ENCODE measurements at places on chromosomes 4 and X.

GRCh38 chr4:88012647-88013046, 5.2 kb downstream of the PKD2 start:
- DNase-seq: peak; percentile 46

- no peak for DNase-seq
Observed at GRCh38 chrX:101823236-101823635, 108.6 kb downstream of the ZMAT1 start.

GRCh38 chrX:123291623-123292022, 107.5 kb downstream of the GRIA3 start:
- no peak for DNase-seq

DNA sequence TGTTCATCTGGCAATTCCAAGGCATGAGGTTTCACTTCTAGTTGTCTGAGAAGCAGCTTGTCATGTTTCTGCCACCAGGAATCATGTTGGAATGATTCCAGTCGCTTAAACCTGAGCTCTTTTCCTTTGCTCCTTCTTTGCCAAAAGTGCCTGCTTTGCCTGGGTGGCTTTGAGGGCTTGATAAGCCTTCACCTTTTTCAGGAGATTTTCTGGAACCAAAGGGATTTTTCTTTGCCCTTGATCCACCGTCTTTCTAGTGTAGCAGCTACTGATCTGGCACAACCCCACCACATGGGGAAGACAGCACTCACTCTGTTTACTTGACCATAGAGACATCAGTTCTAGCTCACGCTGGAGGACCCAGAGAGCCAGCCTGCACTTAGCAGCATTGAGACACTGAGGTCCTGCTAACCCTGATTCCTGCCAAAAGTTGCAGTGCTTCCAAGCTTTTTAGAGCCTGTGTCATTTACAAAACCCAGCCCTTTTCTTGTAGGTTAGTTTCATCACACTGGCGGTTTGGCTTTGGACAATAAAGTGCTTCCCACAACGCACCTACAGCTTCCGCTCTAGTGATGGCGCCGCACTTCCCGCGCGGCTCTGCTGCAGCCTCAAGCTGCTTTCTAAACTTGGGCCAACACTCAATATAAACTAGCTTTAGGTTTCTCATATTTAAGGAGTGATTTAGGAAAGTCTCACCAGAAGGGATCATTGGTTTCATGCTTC, 7.3 kb upstream of the CCNI start:
- no peak for DNase-seq

- no peak for DNase-seq
Observed at GRCh38 chr4:73895201-73896175, 26.3 kb downstream of the CXCL1 start.

DNA sequence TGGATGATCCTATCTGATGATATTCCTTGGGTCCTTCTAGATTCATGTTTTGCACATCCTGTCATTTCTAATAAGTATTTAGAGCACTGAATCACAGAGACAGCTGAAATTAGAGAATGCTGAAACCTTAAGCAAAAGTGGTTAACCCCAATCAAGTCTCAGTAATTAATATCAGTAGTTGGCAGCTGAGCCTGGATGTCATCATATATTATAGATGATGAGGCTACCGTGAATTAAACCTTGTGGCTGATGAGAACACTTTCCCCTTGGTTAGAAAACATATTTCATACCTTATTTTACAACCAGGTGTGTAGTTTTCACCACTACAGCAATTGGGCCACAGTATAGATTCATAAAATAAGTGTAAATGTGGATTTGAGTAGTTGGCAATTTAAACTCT, 499.0 kb downstream of the PDGFC start:
- DNase-seq: no peak

GRCh38 chr4:26148927-26149326, 171.9 kb upstream of the RBPJ start:
- no peak for DNase-seq

DNA sequence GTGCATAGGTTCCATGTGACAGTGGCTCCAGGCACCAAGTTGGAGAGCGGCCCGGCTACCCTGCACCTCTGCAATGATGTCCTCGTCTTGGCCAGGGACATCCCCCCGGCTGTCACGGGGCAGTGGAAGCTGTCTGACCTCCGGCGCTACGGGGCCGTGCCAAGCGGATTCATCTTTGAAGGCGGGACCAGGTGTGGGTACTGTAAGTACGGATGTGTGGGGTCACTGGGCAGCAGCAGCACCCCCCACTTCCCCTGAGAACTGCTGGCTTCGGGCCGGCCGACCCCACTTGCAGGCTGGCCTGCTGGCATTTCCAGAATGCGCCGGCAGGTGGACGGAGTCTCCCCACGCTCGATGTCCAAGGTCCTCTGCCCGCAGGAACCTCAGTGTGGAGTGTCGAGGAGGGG, 13.2 kb downstream of the DOK7 start:
- DNase-seq: no peak

GRCh38 chr4:159368320-159368719, 265.4 kb downstream of the RAPGEF2 start:
- no peak for DNase-seq

GRCh38 chr4:151165205-151166000, 66.0 kb downstream of the RPS3A start:
- no peak for DNase-seq

GRCh38 chrX:19791562-19791961, 95.8 kb downstream of the SH3KBP1 start:
- DNase-seq: no peak

- DNase-seq: no peak
Observed at GRCh38 chr4:103424853-103425252, 226.7 kb upstream of the CENPE start.

- no peak for DNase-seq
Observed at GRCh38 chr4:174517502-174518445, 4.5 kb downstream of the HPGD start.

- DNase-seq: no peak
Observed at GRCh38 chrX:19870206-19870605, 17.2 kb downstream of the SH3KBP1 start.

GRCh38 chr4:159977907-159978617, 875.2 kb downstream of the RAPGEF2 start:
- no peak for DNase-seq

DNA sequence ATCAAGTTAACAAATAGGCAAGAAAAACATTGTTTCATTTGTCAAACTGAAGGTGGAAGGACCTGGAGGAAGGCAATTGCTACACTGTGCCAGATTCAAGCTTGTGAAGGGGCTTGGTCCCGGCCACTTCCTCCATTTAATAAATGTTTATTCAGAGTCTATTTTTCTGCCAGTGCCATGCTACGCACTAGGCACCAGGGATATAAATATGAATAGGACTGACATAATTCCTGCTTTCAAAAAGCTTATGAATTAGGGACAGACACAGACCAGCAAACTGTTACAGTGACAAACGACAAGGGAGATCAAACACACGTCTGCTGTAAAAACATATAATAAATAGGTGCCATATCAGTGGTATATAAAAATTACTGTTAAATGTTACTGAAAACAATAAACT, 571 bp downstream of the TLR6 start:
- no peak for DNase-seq

GRCh38 chr4:87069037-87069742, 134.4 kb downstream of the AFF1 start:
- DNase-seq: no peak

GRCh38 chr4:189786447-189786846, 154.2 kb upstream of the FRG1 start:
- DNase-seq: no peak

DNA sequence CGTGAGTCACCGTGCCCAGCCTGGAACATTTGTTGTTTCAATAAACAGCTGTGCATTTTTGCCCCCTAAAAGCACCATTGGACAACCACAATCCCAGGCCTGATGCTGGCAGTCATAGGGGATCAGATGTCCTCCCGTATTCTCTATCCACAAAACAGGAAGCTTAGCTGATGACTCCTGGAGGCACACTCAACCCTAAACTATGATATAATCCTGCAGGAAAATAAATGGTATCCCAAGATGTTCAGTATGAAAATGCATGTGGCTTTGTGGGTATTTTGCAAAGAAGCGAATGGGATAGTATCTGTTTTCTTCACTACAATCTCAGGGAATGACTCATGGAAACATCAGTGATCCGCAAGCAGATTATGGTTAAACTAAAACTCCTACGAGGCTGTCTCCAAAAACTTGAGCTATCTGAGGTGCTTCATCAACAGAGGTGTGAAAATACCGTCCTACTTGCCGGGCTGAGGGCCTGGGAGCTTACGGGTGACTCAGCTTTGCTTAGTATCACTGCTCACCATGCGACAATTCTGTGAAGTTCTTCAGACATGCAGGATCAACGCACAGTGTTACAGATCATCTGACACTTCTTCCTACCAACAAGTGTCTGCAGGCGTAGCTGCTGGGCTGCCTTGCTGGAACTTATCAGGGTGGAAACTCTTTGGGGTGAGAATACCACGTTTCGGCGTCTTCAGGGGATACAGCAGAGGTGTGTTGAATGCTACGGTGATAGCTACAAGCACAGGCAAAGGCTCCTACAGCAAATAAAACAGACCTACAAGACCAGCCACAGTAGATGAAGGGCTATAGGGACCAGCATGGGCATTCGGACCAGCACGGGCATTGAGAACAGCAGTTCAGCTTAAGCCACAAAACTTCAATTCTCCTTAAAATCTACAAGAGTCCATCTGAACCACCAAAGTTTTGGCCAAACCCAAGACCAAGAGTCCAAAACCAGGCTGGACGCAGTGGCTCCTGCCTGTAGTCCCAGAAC, 148.5 kb downstream of the DHRSX start:
- no peak for DNase-seq

GRCh38 chrX:46456125-46456922, 88.9 kb downstream of the ZNF674 start:
- no peak for DNase-seq

DNA sequence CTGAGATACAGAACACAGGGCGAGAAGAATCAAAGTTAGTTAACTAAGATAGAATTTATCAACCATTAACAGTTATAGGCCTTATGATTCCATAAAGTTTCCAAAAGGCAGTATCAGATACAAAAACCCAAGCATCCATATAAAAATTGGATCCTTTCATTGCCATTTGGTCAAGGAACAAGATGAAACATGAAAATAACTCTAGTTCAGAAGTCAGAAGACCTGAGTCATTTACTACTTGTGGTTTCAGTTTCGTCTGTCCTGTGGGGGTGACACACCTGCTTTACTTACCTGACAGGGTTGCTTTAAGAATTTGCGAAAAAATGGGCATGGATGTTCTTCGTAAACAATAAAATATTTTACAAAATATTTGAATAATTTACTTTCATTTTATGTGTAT, 130.8 kb downstream of the ANAPC10 start:
- no peak for DNase-seq

DNA sequence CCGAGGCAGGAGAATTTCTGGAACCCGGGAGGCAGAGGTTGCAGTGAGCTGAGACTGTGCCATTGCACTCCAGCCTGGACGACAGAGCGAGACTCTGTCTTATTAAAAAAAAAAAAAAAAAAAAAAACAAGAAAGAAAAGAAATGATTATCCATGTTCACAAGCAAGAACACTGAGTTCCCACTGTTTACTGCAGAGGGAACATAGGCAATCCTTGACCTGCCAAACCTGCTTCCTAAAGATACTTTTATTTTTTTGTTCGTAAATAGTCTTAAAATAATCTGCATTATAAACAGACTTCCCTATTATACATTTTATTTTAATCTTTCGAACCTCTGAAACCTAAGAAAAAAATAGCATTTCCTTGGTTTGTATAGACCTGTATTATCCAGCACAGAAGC, 50.6 kb upstream of the TBC1D14 start:
- DNase-seq: no peak

DNA sequence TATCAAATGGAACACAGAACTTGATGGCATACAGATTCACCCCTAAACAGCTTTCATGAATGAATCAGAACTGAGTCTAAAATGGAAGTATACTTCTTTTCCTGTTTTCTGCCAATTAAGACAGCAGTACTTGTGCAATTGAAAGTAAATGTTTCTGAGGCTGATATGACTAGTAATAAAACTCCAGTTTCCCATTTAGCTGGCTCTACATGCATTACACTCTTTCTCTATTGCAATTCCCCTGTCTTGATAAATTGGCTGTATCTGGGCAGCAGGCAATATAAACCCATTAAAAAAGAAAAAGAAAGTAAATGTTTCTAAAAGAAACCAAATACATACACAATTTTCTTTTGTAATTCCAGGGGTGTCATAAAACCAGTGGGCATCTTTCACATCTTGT, 4.6 kb downstream of the NOA1 start:
- DNase-seq: no peak

DNA sequence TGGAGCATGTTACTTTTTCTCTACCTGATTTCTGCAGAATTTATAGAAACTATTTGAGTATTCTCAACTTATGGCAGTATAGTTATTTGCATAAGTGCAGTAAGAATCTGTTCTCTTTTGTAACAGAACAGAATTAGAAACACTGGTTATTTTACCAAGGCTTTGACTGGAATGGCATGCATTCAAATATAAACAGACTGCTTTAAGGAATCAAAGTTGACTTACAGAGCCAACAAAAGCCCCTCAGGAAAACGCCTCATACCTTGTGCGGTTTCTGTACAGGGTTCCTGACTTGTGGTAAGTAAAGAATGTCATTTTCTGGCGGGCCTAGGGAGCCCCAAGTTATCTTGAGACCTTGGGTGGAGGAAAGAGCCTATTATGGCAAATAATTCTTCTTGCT, 97.1 kb downstream of the GPR143 start:
- no peak for DNase-seq

DNA sequence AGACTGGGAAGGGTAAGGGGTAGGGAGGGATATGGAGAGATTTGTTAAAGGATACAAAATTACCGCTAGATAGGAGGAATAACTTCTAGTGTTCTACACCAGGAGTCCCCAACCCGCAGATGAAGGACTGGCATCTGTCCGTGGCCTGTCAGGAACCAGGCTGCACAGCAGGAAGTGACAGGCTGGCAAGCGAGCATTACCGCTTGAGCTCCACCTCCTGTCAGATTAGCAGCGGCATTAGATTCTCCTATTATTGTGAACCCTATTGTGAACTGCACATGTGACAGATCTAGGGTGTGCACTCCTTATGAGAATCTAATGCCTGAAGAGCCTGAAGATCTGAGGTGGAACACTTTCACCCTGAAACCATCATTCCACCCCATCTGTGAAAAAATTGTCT, 27.9 kb upstream of the BBS7 start:
- DNase-seq: no peak

DNA sequence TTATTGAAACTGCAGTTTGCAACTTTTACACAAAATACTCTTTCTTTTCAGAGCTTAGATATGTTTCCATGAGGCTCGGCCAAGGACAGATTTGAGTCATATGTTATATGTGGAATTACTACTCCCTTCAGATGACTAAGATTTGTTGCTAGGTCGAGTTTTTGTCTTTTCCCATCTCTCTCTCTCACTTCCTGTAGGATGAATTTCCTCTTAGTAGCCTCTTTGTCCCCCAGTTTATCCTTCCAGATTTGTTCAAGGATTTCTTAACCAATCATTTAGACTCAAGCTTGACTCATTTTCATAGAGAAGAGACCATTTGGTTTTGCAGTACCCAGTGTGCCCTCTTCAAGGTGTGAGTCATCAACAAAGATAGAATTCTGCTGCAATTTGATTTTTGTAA, 209.2 kb downstream of the GLUD2 start:
- no peak for DNase-seq
